ENCODE measurements at places on chromosomes 1 and 21.

- no peak for DNase-seq
These were observed 414.0 kb upstream of the KAZN start for GRCh38 chr1:14184454-14184853.

GRCh38 chr1:71156590-71156989 lies 75.8 kb upstream of the ZRANB2 start:
- DNase-seq: no peak

GRCh38 chr1:17521946-17522612 lies 17.4 kb upstream of the ARHGEF10L start:
- no peak for DNase-seq

GRCh38 chr1:76769911-76770310 lies 97.4 kb upstream of the ST6GALNAC5 start:
- no peak for DNase-seq

GRCh38 chr1:30879126-30879786 lies 29.3 kb downstream of the SDC3 start:
- DNase-seq: no peak

DNA sequence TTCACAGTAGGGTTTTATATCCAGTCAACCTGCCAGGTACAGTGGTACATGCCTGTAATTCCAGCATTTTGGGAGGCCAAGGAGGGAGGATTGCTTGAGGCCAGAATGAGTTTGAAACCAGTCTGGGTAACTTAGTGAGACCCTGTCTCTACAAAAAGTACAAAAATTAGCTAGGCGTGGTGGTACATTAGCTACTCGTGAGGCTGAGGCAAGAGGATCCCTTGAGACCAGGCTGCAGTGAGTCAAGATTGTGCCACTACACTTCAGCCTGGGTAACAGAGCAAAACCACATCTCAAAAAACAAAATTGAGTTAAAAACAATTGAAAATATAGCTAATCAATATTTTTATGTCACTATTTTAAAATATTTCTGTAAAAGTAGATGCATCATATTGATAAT lies 33.2 kb downstream of the DDI2 start:
- DNase-seq: no peak

DNA sequence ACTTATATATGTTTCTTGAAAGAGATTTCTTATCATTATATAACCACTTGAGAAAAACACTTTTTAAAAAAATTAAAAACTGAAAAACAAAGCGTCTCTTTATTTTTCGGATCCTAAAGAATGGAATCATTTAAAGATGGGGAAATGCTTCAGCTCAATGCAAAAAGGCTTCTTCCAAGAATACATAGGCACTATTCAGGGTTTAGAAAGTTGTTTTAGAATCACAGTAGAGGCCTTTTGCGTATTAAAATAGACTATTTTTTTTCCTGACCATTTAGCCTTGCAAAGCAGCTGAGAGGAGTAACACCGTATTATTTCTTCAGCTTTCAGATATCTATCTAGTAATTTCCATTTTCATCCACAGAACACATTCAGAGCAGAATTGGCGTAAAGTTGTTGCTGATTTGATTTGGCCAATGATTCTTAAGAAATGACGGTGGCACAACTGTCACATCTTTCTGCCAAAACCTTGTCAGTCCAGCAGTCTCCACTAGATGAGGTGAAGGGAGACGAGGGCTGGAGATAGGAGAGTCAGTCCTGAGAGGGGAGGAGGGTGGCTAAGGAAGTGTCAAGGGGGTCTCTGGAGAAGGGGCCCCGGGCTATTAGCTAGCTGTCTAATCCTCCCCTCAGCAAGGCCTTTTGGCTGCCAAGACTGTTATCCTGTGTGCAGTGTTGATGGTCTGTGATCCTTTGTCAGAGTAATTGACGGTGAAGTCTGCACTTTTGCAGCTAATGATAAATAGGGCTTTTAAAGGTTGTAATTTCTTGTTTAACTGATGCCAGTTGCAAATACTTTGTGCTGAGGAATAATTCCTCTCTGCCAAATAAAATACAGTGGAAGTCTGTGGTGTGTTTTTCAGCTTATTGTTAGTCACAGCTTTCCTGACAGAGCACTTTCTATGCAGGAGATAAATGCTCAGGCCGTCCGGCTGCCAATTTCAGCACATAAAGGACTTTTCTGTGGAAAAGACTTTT lies 34.7 kb downstream of the PRRX1 start:
- DNase-seq: no peak

- DNase-seq: no peak
These were observed 60.0 kb downstream of the APCS start for GRCh38 chr1:159647616-159648015.

DNA sequence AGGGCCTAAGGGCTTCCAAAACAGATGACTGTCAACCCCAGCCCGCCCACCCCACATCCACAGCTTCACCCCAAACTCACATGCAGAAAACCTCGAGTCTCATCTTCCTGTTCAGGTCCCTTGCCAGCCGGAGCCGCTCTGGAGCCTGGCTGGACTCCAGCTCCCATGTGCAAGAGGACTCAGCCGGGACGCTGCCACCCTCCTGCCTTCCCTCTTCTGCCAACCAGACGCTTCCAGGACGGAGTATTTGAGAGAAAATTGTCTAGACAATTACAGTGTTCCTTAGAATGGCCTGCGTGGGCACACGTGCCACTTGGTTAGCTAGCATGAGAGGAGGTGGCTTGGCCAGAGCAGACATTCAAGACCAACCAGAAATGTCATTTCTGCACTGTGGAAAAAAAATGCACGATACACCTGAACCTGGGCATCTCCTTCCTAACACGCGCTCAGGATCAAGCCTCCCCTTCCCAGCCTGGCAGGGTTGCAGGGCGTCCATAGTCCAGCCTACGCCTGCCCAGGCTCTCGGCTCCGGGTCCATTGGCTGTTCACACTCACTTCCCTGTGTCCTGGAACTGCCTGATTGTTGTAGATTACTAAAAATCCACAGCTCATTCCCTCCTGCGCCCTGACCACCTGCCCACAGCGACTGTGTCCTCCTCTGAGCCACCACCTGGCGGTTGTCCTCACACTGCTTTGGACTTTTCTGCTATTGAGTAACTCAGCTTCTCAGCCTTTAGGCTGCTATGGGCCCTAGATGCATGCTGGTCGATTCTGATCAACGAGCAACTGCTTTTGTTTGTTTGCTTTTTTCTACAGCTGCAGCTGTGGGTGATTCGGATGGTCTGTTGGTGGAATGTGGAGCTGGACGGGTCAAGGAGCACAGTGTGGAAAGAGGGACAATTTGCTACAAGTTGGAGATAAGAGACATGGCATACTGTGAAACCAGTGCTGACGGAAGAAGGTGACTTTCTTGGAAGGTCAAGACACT lies at the start of gene CLDN14:
Gene CLDN14 (minus strand): TSS at position 708 of the 988 bp plus-strand sequence. CDS start 18,427 bp downstream, outside the sequence.
- no peak for DNase-seq

DNA sequence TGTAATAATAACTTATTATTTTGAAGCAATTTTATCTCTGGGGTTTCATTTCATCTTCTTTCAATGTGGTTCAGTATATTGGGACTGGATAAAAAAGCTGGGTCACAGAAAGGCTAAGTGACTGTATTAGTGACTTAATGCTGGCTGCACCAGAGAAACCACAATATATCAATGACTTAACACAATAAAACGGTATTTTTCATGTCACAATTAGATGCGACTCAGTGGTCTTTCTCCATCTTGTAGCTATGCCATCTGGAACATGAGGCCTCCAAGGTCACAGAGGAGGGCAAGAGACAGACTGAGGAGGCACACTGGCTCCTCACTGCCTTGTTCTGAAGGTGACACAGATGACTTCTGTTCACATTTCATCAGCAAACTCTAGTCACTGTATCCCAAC lies 26.0 kb upstream of the KCNA3 start:
- DNase-seq: no peak

DNA sequence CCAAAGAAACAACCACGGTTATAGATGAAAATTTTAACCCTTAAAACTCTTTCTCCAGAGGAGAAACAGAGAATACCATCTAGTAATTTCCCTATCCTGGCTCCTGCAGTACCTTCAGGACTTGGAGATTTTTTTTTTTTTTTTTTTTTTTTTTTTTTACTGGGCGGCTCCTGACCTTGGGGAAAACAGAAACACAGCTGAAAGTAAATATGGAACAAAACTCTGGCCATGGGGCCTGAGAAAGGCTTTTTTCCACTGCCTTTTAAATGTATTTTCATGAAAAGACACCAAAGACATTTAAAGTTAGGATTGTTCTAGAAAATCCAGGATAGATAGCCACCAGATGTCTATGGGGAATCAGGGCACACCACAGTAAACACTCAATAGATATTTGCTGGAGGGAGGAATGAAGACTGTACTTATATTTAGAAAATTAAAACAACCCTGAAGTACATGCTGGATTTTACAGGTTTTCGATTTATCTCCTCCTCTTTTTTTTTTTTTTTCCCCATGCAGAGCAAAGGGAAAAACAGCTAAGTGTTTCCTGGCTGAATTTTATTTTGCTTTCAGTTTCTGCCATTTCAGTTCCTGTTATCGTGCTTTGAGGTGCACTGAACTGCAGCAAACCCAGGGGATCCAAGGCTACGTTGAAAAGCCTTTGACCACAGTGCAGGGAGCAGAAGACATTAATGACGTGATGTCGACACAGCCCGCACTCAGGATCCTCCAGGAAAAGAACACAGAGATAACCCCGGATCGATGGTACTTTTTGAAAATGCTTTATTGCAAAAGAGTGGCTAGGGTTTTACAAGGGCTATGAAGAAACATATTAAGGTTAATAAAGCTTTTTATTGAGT lies 35.7 kb upstream of the CNN3 start:
- no peak for DNase-seq

GRCh38 chr1:57204942-57205787 lies 218.7 kb downstream of the DAB1 start:
- DNase-seq: no peak

- no peak for DNase-seq
These were observed 152.7 kb upstream of the NEGR1 start for GRCh38 chr1:72435025-72435424.

DNA sequence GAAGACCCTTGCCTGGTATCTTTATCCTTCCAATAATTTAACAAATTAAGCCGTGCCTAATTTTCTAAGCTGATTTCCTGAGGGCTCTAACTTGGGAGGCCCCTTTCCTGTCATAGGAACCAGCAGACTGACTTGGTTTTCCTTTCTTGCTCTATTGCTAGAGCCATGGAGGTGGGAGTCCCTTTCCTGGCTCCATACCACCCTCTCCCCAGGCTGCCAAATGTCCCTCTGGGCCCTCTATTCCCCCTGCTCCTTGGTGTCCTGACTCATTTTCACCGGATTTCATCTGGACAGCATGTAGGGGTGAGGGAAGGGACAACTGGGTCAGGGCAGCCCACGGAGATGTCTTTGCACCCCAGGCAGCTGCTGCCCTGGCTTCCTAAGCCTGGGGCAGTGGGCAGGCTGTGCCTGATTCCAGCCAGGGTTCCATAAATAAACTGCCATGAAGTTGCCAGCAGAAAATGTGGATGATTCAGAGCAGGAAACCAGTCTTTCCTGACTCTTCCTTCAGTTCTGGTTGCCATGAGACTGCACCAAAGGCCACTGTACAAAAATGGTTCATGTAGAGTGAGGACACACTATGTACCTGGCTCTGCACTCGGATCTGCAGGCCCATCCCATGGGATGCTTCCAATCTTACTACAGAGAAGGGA lies 38.0 kb upstream of the SERBP1 start:
- no peak for DNase-seq

DNA sequence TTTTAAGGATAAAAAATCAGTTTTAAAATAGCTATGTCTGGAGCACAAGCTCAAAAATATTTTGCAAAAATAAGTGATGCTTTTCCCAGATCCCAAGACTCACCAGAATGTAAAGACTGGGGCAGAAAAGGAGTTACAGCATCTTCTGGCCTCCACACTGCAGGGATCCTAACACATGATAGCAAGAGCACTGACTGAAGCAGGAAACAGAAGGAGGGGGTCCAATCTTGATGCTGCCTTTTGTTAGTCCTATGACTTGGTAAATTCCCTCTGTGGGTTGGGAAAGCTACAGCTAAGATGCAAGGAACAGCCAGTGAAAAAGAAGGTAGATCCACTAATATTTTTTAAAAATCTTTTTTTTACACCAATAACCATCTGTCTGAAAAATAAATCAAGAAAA lies 54.2 kb upstream of the TNR start:
- no peak for DNase-seq

DNA sequence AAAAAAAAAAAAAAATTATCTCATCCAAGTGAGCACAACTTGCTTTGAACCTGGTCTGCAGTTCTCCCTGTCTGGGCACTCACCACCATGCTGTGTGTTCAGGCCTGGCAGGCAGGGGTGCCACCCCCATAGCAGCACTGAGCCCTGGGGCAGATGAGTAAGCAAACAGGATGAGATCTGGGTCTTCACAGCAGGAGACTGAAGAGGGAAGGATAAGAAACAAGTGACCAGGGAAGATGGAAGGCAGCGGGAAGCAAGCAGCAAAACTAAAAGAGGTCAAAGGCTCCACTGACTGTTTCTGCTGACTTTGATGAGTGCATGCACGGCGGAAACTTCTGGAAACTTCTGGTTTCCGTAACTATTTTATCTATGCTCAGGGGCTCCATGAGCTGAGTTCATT lies 133.5 kb upstream of the SOD1 start:
- DNase-seq: no peak

GRCh38 chr21:20443558-20444155 lies 554.6 kb upstream of the NCAM2 start:
- DNase-seq: no peak

DNA sequence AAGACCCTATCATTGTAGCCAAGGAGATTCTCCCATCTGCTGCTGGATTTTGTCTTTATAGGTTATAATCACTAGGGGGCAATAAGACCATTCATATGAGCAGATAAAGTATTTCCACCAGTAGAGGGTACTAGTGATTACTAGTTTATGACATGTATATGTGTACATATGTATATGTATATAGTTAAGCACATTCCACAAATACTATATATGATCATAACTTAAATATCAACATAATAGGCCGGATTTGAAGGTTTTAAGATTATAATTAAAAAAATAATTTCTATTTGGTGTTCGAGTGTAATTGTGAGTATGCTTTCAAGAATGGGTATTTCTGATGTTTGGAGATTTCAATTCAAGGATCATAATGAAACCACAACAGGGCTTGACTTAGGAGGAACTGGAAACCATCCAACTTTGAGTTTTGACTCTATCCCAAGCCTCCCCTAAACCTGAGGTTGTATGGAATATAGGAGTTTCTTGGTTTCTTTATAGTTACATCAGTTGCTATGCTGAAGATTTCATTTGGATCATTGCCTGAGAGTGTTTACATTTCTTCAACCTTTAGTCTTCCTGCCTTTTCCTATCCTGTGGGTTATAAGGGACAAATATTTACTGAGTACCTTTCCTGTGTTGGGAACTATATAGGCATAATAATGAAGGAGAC lies 16.9 kb downstream of the TCEANC2 start:
- DNase-seq: no peak

DNA sequence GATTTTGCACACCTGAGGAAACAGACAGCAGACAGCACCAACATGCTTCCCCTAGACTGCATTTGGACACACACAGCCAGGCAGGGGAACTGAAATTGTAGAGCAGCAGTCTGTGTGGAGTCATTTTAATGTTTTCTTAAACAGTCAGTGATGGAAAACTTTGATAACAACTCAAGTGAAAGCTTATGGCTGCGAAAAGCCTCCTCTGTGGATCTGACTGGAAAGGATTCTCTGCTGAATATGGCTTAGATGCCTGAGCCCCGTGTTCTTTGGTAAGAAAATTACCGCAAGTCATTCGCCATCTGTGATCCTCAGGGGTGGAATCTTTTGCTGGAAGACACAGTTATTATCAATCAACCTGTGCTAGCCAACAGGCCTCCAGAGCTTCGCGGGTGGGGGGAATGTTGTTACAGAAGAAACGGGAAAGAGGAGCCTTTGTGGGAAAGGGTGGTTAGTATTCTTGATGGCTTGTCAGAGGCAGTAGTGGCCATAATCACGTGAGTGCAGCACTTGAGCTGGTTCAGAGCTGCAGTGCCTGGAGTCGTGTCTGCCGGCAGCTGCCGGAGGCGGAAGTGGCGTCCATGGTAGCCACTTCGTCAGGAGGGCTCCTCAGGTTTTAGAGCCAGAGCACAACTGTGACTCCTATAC lies 204.7 kb downstream of the ST6GALNAC3 start:
- no peak for DNase-seq
